Lower lobe of right lung (tissue), 2 donors: ENCODE measurements at places on chromosomes 3 and 15.

DNA sequence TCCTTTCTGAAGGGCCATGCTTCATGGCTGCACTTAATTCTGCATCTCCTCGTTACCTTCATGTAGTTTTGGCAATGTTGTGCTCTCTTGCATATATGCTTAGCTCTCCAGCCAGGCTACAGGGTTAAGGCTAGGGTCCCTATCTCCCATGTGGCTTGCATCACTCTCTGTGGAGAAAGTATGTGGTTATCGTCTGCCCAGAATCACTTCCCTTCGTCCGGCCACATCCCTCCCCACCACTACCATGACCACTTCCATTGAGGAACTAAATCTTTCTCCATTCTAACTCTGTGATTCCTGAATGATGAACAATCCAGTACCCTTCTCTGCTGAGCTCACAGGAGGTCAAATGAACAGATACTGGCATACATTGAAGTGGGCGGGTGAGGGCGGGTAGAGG lies 34.0 kb downstream of the WWTR1 start:
- DNase-seq = no peak

DNA sequence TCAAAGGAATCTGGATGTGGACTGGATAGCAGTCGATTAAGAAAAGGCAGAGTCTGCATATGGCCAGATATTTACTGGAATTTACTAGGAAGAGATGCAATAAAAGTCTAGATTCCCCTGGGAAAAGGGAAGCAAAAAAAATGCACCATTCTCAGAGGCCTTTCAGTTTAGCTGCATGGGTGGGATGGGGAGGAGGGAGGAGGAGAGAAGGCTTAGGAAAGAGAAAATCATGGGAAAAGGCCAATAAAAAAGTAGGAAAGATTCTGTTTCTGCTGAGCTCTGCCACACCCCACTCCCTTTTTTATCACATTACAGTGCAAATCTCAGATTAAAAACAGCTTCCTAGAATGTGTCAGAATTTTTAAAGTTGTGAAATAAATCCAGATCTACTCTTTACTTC lies 103.6 kb downstream of the ADAMTS9 start:
- no peak for DNase-seq

DNA sequence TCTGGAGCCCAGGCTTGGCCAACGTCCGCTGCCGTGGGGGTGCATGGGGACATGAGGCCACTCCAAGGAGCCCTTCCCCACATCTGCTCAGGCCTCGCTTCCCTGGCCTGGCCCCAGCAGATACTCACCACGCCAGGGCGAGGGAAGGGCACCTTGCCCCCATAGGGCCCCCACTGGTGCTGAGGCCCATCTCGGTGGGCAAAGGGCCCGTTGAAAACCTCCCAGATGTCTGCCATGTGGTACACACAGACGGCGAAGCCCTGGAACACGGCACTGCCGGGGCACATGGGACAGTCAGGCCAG lies 4.7 kb downstream of the SEMA3G start:
- DNase-seq = no peak

- no peak for DNase-seq
Observed at GRCh38 chr3:117145677-117146076, 436.1 kb downstream of the TUSC7 start.

DNA sequence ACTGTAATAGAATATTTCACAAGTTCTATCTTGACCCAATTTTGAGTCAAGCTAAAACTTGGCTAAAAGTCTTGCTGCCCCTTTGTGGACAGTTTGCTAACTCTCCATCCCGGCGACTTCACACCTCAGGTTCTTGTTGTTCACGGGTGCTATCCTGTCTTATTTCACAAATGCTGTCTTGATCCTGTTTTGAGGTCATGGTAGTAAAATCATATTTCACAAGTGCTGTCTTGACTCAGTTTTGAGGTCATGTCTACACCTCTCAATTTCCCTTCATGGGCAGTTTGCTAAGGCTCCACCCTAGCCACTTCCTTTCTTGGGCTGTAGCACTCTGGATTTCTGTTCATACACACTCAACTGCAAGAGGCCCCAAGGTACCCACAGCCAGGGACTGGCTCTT lies 45.0 kb upstream of the GK5 start:
- DNase-seq = no peak

DNA sequence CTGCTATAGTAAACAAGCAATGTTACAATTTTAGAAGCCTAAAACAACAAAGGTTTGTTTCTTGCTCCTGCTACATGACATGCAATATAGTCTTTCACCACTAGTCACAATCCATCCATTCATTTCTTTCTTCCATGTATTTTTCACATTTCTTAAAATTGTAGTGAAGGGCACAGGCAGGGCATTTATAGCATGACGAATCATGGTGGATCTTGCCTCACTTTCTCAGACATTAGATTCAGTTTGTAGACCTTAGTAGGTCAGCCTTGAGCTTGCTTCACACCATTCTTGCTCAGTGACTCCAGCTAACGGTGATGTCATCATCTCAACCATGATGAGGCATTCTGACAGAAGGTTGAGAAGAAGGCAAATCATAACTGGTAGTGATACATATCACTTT lies 546.8 kb downstream of the TBL1XR1 start:
- DNase-seq = no peak

DNA sequence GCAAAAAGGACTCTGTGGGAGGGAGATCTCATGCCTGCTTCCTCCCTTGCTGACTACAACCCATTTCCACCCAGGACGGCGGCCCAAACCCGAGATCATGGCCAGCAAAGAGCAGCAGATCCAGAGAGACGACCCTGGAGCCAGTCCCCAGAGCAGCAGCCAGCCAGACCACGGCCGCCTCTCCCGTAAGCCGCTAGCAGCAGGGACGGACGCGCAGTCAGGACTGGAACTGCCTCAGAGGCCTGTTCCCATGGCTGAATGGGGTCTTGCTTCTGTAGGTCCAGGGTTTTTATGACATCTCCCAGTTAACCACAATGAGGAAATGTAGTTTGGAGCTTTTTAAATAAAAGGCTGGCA lies 67.2 kb downstream of the BOC start:
- DNase-seq = no peak

DNA sequence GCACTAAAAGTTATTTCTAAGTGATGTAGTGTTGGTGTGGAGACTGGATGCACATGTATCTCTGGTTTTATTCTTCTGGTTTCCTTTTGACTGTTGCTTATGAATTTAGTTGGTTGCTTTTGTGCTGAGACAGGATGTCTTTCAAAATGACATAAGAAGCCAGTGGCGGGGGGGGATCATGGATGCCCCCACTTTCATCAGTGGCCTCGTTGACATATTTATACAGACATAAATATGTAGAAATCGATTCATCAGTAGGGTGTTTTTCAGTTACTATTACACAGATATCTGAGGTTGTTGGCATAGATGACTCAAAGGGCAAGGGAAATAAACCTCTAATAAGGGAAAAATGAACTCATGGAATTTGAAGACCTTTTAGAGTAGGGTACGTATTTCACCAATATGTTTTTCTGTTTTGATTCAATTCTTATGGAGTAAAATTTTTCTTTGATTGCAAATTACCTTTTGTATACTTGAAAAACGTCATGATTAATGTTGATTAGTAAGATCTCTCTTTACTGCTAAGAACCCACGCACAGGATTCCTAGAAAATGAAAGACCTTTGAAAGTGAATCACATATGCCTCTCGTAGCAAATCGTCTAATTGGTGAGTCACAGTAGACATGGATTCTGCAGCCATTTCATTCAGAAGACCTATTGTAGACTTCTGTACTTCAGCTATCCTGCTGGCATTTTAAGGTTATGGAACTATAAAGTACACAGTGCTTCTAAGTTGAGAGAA lies 97.4 kb upstream of the RBMS3 start:
- no peak for DNase-seq

DNA sequence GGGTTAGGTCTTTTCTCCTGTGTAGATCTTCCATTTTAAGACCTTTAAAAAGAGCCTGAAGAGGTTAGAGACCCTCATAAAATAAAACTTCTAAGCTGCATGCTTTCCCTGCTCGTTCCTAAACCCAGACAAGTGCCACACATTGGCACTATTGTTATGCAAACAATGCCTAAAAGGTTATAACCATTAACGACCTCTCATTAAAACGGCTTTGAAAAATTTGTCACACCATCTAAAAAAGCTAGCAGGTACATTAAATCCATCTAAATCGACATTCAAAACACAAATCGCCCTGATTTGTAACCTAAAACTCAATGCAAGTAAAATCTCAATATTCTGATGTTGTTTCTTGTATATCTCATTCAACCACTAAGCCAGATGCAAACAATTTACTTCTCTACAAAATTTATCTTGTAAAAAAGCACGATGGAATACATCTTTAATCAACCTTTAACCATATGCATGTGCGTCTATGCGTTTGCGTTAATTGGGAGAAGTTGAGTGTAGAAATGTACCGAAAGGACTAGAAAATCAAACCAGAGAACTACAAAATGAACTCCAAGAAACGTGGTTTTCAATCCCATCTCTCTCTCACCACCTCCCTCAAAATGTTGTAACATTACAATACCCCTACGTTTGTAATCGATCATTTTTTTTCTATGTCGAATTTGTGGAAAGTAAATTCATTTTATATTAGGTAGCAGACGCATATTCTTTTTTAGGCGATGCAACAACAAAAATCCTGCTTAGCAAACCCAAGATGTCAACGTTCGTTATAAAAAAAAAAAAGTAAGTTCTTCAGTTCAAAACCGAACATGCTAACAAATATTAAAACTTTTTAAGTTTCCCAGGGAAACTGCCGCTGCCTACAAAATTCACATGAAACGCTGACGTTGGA lies 1.2 kb downstream of the ALDH1A2 start:
- no peak for DNase-seq

DNA sequence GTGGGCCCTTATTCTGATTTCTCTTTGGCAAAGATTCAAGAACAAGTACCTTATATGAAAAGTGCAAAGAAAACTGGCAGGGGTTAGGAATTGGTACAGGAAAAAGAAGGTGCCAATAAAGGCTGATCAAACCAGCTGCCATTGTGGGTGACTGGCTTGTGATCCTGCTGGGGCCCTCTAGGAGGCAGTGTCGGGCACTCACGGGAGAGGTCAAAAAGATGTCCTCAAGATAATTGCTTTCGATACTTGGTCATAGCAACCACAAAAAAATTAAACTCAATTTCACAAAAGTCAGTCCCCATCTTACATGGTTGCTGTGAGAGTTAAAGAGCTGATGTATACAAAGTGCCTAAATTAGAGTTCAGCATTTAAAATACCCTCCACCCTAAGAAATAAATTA lies 31.0 kb upstream of the CAV3 start:
- DNase-seq = no peak

- DNase-seq = no peak
Observed at GRCh38 chr3:152176241-152176640, 92.5 kb upstream of the MBNL1 start.

DNA sequence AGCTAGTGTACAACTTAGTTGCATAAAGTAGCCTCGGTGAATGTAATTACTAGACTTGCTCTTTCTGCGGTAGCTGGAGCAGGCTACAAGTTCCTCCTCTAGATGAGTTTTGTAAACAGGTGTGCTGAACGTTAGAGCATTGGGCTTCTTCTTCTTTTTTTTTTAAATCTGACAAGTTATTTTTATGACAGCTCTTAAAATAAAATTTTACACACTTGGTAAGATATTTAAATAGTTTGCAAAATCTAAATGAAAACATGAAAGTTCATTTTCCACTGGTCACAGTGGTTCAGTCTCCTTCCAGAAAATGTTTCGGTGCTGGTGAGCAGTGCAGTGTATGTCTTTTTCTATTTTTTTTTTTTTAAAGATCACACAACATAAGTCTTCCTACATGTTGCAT lies 3.0 kb downstream of the CCR9 start:
- DNase-seq = no peak

DNA sequence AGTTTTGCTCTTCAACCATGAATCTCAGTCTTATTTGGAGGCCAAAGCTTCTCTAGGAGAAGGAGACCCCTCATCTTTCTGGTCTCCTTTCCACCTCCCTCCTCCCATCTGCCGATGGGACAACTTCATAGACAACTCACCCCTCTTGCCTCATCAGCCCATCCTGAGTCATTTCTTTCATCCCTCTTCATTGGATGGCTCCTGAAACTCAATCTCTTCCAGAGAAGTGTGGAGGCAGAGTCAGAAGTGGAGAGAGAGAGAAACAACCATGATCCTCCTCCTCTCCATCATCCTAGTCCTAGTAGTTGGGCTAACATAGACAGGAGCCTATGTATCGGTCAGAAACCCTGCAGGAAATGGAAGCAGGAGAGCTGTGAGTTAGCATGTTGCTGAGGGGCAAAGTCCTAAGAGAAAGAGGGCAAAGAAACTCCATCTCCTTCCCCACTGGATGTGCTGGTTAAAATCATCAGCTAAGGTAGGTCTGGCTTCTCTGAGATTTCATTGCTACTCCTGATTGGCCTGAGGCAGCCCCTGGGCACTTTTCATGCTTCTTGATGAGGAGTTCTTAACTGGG lies 21.3 kb upstream of the HCN4 start:
- DNase-seq = no peak

DNA sequence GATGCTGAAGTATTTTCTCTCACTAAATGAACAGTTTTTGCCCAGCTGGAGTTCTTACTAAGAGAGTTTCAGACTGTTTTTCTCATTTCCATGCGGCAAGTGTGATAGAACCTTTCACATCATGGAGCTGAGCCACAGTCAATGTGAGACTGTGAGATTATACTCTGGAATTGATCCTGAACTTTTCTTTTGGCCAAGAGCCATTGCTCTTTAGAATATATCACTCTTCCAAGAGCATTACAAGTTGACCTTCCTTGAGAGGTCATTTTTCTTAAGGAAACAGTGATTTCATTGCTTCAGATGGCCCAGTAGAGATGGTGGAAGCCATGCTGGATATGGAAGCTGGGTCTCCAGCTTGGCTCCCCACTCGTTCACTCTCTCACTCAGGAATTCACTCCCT lies 212.9 kb upstream of the UMPS start:
- no peak for DNase-seq

DNA sequence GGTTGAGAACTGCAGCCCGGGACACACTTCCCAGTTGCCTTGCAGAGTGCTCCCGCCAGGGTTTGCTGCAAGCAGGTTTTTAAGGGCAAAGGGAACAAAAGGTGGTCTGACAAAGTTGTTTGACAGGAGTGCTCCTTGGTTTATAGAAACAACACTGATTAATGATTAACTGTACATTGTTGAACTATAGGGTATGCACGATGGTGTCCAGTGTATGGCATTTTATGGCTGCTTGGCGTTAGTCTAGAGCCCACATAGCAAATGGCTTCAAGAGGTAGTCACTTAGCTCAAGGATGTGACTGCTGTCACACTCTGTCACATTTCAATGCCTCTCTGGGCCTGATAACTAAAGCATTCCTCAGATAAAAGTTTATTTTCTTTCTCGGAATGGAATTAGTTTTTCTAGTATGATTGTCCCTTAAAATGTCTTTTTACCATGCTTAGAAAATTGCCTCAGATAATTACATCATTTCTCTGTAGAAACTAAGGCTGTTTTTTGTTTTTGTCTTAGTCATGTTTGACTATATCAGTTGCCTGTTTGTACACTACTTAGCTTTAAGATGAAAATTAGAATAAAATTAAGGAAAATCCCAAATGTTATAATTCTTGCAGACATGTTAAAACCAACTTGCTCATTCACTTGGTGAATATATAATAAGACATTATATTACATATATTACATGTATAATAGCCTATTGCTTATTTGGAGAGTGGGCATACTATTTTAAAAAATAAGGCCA lies 61.3 kb upstream of the GATM start:
- no peak for DNase-seq

- no peak for DNase-seq
Observed at GRCh38 chr15:63776443-63776842, 57.3 kb downstream of the HERC1 start.
